ENCODE measurements at places on chromosomes 6 and 20.

- DNase-seq: no peak
These were observed 7.1 kb upstream of the AP5S1 start for GRCh38 chr20:3812975-3813847.

DNA sequence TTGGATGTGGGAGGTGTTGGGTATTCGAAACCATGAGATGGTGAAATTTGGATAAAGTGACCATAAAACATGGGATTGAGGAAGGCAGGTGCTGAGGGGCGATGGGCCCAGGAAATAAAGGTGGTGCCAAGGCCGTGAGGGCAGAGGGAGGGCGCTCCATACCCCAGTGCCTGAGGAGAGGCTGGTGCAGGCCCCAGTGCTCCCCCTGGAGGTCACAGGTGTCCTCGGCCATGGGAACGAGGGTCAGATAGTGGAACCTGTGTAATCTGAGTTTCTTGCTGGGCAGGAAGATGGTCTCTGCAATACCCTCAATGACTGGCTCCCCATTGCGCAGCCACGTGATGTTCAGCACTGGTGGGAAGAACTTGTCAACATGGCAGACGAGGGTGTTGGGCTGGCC lies 16.2 kb downstream of the HLA-DPB1 start:
- DNase-seq: no peak

- no peak for DNase-seq
These were observed 105.6 kb downstream of the FARS2 start for GRCh38 chr6:5366941-5367340.

- no peak for DNase-seq
These were observed 85.4 kb downstream of the KLHL32 start for GRCh38 chr6:97009781-97010492.

DNA sequence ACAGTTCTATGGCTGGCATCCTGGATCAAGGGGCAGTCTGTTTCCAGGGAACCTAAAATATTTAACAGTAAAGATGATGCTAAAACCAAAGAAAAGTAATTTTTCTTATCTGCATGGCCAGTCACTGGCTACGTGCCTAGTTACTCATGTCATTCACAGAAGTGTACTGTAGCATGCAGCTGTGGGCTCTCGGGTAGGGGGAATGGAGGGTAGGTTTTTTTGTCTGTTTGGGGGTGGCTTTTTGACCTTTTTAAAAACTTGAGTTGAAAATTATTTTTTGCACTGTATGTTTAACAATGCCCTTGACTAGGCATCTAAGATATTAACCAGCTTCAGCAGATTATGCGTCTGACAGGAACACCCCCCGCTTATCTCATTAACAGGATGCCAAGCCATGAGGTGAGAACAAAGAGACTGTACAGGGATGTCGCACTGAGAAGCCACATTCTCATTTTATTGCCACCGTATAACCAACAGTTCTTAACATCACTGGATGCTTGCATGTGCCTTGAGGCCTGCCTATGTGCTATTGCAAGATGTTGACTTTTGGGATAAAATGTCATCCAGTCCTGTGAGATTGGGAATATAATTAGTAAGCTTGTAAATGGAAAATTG lies 30.3 kb upstream of the MAPK13 start:
- DNase-seq: no peak
